Activated naive CD4-positive, alpha-beta T cell (primary cell): ENCODE measurements at places on chromosomes 2 and 18.

GRCh38 chr18:27789406-27789805, 387.5 kb downstream of the CDH2 start:
- DNase-seq: no peak

DNA sequence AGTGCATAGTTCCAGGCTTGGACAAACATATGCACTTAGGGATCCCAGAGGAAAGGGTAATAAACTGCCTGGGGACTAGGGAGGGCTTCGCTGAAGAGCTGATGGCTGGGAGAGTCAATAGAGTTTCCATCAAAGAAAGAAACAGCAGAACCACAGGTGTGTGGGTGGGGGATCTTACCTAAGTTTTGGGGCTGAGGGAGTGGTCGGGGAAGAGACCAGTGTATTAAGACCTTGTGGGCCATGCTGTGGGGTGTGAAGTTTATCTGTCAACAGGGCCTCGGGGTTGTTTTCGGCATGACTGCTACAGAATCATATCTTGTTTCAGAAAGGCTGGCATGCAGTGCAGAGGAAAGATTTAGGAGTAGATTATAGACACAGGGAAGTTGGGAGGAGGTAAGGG, 31.2 kb upstream of the GTF2A1L start:
- no peak for DNase-seq

DNA sequence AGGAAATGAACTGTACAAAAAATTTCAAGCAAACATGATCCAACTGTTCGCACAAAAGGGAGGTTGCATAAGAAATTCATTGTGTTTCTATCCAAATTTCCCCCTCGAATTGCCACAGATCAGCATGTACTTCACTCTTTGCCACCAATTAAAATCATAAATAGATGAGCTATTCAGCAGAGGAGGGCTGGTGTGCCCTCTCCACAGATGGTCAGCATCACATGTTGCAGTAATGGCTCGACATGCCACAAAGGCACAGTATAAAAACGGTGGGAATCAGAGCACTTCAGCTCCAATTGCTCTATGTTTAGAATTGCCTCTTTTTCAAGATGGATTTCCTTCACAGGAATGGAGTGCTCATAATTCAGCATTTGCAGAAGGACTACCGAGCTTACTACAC, at the start of gene G6PC2:
TSS of gene G6PC2 (plus strand) at position 289 of the 400 bp plus-strand sequence. CDS start at position 330, 41 bp downstream.
- no peak for DNase-seq

GRCh38 chr18:63058521-63058920, 261.0 kb downstream of the BCL2 start:
- no peak for DNase-seq

DNA sequence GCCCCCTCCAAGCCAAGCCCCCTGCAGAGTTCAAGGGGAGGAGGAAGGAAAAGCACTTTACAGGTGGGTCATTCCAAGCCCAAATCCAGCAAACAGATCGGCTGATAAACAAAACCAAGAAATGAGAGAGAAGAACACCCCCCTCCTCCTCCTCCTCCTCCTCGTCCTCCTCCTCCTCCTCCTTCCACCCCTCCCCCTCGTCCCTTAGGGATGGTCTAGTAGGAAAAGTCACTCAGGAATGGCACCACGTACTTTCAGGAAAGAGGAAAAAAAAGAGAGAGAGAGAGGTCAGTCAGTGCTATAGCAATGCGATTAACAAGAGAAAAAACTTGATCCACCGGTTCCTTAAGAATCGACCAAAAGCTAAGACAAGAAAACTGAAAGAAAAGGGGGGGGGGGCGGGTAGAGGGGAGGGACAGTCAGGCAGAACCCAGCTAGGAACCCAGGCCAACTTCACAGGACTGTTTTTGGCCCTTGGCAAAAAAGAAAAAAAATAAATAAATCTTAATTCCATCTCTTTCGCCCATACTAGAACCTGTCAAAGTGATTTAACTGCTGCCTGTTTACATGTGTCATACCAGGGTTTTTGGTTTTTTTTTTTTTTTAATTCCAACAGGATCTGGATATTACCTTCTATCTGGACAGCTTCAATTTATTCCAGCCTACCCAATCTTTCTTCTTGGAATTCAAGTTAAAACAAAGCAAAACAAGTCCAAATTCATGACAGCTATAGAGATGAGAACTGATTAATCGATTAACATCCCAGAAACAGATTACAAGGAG, 906 bp downstream of the IKZF2 start:
- DNase-seq: no peak

- DNase-seq: no peak
Measured at GRCh38 chr2:46157966-46158310, 139.3 kb upstream of the EPAS1 start.

DNA sequence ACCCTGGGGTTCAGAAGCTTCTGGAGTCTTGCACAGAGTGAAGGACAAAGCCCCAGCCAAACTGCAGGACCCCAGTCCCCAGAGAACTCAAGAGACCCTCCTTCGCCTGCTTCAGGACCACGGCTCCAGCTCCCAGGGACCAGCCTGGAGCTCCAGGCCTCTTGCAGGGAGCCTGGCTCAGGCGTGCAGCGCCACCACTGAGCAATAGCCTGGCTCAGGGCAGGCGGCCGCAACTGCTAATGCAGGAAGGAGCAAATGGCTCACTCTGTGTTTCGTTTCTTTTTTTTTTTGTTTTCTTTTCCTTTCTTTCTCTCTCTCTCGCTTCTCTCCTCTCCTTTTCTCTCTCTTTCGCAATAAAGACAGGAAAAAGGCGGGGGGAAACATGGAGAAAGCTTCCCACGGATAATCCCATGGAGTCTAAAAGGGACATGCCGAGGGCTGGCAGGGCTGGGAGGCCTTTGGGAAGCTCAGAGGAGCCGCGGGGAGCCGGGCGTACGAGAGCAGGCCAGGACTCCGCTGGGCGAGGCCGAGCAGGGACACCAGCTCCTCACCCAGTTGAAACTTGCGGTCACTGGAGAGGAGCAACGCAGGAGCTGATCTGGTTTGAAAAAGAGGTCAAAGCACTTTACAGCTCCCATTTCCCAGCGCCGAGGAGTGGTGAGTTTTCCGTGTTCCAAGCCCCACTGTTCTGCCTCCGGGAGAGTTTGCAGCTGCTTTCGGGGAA, 244.8 kb downstream of the TWIST2 start:
- no peak for DNase-seq

DNA sequence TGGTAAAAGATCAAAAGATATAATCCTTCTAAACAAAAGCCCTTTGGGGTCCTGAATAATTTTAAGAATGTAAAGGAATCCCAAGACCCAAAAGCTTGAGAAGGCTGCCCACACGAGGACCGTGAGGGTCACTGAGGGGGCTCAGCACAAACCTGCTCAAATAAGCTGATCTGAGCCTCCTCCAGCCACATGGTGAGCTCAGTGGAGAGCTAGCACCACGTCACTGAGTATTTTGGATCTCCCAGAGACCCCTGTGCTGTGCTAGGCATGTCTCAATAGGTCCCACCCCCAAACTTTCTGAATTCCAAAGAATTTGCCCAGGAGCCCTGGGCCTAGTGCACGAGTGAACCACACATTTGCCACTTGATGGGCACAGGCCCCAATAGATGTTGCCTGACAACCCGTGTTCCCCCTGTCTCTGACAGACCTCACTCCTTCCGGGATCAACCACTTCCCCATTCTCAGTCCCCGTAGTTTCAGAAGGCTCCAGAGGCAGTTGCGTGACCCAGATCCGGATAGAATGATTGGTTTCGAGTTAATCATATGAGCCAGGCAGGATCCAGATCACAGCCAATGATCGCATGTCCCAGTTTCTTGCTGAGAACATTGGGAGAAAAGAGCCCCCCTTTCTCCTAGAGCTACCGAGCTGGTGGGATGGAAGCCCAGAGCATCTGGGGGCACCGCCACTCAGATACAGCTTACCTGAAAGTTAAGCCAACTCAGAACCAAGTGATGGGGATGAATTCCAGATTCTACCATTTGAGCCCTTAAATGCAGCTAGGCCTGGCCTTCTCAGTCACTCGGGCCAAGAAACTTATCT, 203.8 kb downstream of the TNS1 start:
- DNase-seq: no peak

DNA sequence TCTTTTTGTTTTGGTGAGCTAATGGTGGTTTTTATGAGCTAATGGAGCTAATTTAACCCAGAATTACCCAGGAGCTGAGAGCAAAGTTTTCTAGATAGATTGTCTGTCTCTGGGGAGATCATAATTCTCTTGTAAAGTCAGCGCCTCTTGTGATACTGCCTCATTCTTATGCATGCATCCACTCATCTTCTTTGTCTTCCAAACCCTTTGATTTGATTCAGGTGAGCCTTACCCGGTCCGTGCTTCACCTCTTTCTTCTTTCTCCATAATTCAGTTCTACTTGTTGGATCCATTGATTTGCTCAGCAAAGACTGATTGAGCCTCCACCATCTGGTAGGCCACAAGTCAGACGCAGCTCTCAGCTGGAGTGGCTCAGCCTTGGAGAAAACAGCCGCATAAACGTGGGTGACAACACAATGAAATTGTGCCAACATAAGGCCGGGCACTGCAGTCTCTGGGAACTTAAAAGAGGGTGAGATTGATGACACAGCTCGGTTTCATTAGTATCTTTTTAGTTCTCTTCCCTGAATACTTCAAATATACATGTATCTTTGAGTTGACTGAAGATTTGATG, 158.5 kb upstream of the SH3BP4 start:
- DNase-seq: no peak
